ENCODE measurements at places on chromosomes 5 and 9.

DNA sequence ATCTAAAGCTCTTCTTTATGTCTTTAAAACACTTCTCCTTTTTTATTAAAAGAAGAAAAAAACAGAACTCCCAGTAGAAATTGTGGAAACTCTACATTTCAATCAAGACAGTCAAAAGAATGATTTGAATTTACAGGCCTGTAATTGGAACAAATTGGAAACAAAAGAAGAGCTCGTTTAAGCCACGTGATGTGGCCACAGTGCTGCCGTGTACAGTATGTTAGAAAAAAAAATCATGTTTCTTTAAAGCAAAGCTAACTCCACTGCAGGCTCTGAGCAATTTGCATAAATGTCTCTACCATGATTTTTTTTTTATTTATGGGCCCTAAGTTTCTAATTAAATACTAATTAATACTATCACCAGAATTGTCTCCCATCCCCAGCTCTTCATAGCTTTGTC lies 325.6 kb downstream of the ZSWIM6 start:
- no peak for DNase-seq

DNA sequence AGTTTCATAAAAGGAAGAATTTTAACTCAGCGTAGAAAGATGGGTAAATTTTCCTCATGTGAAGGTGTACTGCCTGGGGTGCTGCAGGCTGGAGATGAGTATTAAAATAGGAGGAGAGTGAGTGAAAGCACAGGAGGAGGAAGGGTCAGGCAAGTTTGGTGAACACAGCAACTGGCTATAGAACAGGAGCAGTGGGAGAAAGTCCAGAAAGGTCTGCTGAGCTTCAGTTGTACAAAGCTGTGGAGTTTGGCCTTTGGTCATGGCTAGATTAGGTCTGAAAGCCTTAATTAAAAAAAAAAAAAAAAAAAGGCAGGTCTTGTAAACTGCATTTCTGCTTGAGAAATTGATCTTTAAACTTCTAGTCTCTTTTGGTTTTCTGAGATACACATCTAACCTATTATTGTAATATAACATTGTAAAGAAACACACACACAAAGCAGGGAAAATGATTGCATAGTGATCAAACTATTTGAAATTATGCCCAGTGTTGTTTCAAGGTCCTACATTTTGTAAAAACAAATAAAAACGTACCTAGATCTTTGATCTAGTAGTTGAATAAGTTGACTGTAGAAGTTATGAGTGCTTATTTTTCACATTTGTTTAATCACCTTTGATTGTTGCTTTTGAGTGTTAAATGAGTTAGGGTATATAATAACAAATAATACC lies 43.6 kb downstream of the MAP3K1 start:
- no peak for DNase-seq

DNA sequence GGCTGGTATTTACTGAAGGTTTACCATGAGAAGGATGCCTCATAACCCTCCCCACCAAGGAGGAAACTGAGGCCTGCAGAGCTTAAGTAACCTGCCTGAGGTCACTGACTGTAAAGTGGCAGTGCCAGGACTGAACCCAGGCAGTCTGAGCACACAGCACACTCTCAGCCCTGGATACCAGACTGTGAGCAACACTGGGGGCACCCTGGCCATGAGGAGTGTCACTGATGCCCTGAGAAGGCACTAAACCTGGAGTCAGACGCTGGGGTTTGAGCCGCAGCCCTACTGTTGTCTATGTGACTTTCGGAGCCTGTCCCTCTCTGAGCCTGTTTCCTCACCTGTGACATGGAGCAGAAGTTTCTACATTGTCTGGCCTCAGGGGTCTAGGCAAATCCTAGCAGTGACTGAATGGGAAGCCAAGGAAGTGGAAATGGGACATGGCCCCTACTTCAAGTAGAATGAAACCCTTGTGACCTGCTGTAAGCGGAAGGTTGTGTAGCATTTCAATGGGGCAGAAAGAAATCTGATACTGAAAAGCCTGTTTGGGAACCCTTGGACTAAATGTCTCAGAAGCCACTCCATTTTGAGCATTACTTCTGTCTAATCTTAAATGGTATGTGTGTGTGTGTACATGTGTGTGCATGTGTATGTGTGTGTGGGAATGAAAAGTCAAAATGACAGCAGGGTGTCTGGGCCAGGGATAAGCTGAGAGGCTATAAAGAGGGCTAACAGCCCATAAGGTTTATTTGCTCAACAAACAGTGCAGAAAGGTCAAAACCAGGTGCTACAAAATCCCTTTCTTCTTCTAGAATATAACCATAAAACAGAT lies 36.0 kb downstream of the B4GALT1 start:
- no peak for DNase-seq

- no peak for DNase-seq
These were observed 4.9 kb downstream of the AK6 start for GRCh38 chr5:69364414-69364813.

DNA sequence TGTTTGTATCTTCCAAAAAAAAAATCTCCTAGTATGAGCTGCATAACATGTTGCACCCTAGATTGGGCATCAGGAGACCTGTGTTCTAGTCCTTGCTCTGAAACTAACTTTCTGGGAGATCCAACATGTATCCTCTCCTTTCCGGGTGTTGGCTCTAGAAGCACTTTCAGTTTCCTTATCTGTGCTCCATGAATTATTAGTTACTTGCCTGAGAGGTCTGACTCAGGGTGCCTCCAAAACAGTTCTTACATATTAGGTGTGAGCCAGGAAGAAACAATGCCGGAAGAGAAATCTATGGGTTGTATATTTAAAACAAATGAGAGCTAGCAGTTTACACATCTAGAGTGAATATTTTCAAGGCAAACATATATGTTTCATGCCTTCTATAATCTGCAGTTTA lies 36.7 kb upstream of the SLC36A2 start:
- no peak for DNase-seq

- DNase-seq = no peak
These were observed 620.9 kb upstream of the PTPRD start for GRCh38 chr9:11233696-11234095.

Data from stimulated activated CD8-positive, alpha-beta memory T cell treated with anti-CD3 and anti-CD28 coated beads, Interleukin-7, amount 100 ng/mL, for 1 hour (primary cell).